AG09319 (cell line): ENCODE measurements at places on chromosomes 6 and 20.

DNA sequence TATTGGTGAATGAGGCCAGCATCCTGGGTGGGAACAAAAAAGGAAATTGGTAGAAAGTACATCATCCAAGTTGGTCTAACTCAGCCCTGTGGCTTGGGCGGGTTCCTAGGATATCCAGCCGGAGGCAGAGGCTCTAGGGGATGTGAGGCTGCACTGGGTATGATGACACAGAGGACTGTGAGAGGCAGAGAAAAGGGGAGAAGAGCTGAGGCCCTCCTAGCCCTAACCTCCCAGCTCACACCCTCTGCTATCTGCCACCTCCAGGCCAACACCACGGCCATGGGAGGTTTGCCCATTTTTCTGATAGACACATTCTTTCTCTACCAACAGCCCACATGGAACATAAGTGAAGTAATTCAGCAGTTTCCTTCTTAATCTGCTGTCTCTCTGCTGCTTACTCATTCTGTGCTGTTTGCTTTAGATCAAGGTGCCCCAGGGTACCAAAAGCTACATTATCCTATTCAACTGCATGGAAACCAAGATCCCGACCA, 284.4 kb downstream of the ESR1 start:
- DNase-seq = no peak

DNA sequence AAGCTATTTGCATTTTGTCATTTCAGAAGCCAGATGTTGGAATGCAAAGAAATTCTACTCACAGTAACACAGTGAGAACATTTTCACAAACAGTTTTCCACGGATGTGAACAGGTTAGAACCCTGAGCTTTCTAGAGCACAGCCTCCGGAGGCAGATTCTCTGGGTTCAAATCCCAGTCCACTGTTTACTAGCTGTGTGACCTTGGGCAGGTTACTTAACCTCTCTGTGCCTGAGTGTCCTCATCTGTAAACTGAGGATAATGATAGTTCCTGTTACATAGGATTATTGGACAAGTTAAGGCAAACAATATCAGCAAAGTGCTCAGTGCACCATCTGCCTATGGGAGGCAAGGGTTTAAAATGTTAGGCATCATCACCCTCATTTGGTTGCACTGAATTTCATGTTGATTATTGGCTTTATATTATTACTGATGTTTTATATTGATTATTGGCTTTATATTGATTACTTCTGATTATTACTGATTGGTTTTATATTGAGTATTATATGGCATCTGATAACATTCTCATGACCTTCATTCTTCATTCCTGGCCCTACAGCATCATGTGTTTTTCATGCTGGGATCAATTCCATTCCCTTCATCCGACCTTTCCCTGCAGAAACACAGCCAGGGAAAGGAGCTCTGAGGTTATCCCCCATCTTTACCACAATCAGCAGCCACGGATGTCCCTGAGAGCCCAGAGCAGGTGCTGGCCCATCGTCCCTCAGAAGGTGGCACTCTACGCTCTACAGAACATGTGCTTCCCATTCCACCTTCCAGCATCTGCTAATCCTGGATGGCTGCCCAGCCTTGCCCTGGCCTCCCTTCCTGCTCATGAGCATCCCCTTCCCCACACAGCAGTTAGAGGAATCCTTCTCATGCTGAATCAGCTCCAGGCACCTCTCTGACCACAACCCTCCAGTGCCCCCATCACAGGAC, 283.1 kb downstream of the PREX1 start:
- DNase-seq = no peak

DNA sequence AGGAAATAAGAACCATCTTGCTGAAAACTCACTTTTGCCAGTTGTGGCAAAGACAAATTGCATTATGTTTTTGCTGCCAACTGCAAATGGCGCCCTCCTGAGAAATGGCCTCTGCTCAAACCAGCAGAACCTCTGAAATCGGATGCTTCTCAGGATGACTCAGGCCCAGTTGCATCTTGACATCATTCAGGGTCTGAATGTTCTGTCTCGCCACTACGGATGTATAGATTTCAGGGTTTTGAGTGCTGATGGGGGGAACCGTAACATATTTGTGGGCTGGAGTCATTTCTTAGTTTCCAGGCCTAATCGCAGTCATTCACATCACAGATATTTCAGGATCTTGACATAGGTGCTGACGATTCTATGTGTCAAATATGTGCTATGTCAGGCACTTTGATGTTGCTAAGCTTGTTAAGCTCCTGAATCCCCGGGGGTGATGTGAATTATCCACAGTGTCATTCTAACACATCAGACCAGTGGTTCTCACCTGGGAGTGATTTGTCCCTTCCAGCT, 207.1 kb downstream of the NFATC2 start:
- peak; percentile 56 for DNase-seq

GRCh38 chr6:19552076-19552475, 285.1 kb upstream of the ID4 start:
- no peak for DNase-seq

DNA sequence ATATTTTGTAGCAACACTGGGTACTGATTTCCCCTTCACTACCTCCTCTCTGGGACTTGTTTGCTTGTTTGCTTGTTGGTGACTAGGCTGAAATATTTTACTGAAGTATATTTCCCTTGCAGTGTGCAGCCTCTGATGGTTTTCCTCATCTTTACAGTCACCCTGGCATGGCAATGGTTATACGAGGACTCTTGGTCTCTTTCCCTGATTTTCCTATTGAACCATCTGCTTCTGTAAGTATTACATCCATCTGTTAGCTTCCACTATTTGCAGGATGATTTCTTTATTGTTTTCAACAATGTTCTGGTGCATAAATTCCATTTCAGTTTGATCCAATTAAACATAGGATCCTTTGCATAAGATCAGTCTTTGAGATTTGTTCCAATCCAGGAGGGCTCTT, 465.1 kb downstream of the MEI4 start:
- DNase-seq = no peak

- no peak for DNase-seq
These were observed 42.2 kb downstream of the DTNBP1 start for GRCh38 chr6:15620611-15621010.

- DNase-seq = no peak
These were observed 259.1 kb upstream of the FERMT1 start for GRCh38 chr20:6381887-6382286.

- DNase-seq = no peak
These were observed 38.0 kb downstream of the TGM2 start for GRCh38 chr20:38126932-38127621.

DNA sequence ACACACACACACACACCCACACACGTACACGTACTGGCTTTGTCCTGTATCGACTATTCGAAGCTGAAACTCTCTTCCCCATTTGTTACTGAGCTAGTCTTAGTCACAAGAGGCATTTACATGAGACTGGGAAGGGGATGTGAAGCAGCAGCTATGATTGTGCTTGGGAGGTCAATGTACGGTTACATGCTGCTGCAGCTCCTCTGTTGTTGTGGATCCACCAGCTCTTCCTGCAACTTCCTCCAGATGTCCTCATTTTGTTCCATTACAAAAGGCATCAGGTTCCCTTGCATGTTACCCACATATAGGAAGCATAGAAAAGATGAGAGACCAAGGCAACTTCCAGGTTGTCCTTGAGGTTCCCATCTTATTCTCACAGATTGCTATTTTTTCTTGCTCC, 612.4 kb upstream of the IMPG1 start:
- DNase-seq = no peak
